Smooth muscle cell of bladder (primary cell): ENCODE measurements at places on chromosomes 16 and 17. TPM values are rescaled to one million over a fixed set of nuclear protein-coding genes. Genes with fewer than 3 reads are reported as not detected.

The ADAD2 gene
- not detected in 2 replicates for total RNA-seq

The CFAP20 gene
- 22.2 and 25.1 TPM in 2 replicates for total RNA-seq

The SLC52A1 gene
- 0.14 TPM in 1 of 2 replicates, not detected in the other for total RNA-seq

The MAP3K14 gene
- 1.7 and 2.2 TPM in 2 replicates for total RNA-seq

The VAT1L gene
- 8.9 and 30.9 TPM in 2 replicates for total RNA-seq

The TEX14 gene
- total RNA-seq = under 0.01 TPM in 1 of 2 replicates, not detected in the other

The BORCS6 gene
- total RNA-seq = 5.8 and 6.6 TPM in 2 replicates

The PPP1R1B gene
- total RNA-seq = not detected in 2 replicates

The WSB1 gene
- 130 and 238 TPM in 2 replicates for total RNA-seq

The MT1F gene
- total RNA-seq = 0.09 and 1.8 TPM in 2 replicates

The NDRG4 gene
- total RNA-seq = 8.7 and 19.8 TPM in 2 replicates

The ABI3 gene
- 0.09 and 0.14 TPM in 2 replicates for total RNA-seq

The TPSG1 gene
- not detected in 2 replicates for total RNA-seq

The SLC38A10 gene
- total RNA-seq = 66.6 and 94.9 TPM in 2 replicates

The CDT1 gene
- 1.2 and 1.6 TPM in 2 replicates for total RNA-seq

The ANKRD13B gene
- 2.0 and 4.7 TPM in 2 replicates for total RNA-seq

The SALL1 gene
- 0.18 and 1.1 TPM in 2 replicates for total RNA-seq
